ENCODE measurements at places on chromosomes 4 and X. TPM values are rescaled to one million over a fixed set of nuclear protein-coding genes. Genes with fewer than 3 reads are reported as not detected.

USP17L12 gene
- not detected for polyA plus RNA-seq

CLNK gene
- 2.6 TPM for polyA plus RNA-seq

SLC49A3 gene
- polyA plus RNA-seq = 4.8 TPM

XAGE2 gene
- 0.18 TPM for polyA plus RNA-seq

DGAT2L6 gene
- 0.02 TPM for polyA plus RNA-seq

SLC34A2 gene
- 28.4 TPM for polyA plus RNA-seq

ADGRG2 gene
- 10.4 TPM for polyA plus RNA-seq

POF1B gene
- 1.9 TPM for polyA plus RNA-seq

RGN gene
- 2.3 TPM for polyA plus RNA-seq

NAP1L5 gene
- 9.4 TPM for polyA plus RNA-seq

CXXC4 gene
- polyA plus RNA-seq = 0.57 TPM

SUPT20HL1 gene
- 0.02 TPM for polyA plus RNA-seq

ADRA2C gene
- polyA plus RNA-seq = 4.4 TPM

ENPEP gene
- 5.6 TPM for polyA plus RNA-seq

NUP62CL gene
- polyA plus RNA-seq = 3.0 TPM

CXCL10 gene
- polyA plus RNA-seq = 65.6 TPM

GBA3 gene
- 0.37 TPM for polyA plus RNA-seq

CMC4 gene
- polyA plus RNA-seq = 26.3 TPM

NELFA gene
- 37.2 TPM for polyA plus RNA-seq

CYBB gene
- polyA plus RNA-seq = 7.6 TPM

FHDC1 gene
- polyA plus RNA-seq = 2.8 TPM

NPNT gene
- polyA plus RNA-seq = 41.8 TPM

RRAGB gene
- 51.3 TPM for polyA plus RNA-seq

UGT2B17 gene
- 2.1 TPM for polyA plus RNA-seq

SPANXA1 gene
- not detected for polyA plus RNA-seq

PQBP1 gene
- 86.0 TPM for polyA plus RNA-seq

CENPE gene
- polyA plus RNA-seq = 2.5 TPM

PARM1 gene
- polyA plus RNA-seq = 19.9 TPM

USP17L13 gene
- polyA plus RNA-seq = not detected

LINC00632 gene
- polyA plus RNA-seq = 3.9 TPM

ITIH6 gene
- polyA plus RNA-seq = not detected

TMSB15C gene
- 2.3 TPM for polyA plus RNA-seq

TCEAL7 gene
- 18.6 TPM for polyA plus RNA-seq

Data from thymus (tissue), 14 donors.